NCI-H226 (cell line): ENCODE measurements at places on chromosomes 2 and 18.

DNA sequence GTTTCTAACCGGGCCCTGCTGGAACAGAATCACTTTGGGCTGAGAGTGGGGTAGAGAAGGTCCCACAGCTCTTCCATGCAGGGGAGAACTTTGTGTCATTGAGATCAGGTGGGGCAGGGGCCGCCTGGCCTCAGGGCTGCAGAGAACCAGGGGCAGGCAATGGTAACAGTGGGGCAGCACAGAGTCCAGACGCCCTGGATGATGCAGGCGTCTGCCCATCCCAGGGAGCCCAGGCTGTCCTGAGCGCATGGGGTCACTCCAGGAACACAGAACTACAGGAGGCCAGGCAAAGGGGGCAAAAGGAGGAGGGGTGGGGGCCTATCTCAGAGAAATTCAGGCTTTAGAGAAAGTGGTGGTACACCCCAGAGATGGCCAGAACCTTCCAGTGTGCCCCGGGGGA lies 121.3 kb downstream of the NDUFA10 start:
- DNase-seq, result no peak

DNA sequence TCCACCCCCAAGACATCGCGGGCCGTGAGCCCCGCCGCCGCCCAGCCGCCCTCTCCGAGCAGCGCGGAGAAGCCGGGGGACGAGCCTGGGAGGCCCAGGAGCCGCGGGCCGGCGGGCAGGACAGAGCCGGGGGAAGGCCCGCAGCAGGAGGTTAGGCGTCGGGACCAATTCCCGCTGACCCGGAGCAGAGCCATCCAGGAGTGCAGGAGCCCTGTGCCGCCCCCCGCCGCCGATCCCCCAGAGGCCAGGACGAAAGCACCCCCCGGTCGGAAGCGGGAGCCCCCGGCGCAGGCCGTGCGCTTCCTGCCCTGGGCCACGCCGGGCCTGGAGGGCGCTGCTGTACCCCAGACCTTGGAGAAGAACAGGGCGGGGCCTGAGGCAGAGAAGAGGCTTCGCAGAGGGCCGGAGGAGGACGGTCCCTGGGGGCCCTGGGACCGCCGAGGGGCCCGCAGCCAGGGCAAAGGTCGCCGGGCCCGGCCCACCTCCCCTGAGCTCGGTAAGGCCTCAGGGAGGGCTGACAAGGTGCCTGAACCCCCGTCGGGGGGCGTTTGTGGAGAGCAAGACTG lies 14.2 kb downstream of the SPEG start:
- no peak for DNase-seq

GRCh38 chr18:68948622-68949021 lies 150.7 kb downstream of the CCDC102B start:
- DNase-seq, result no peak

- no peak for DNase-seq
These were observed 97.7 kb downstream of the SGPP2 start for GRCh38 chr2:222522082-222522481.

- DNase-seq, result peak; percentile 89
These were observed at the start of gene LYPD6 for GRCh38 chr2:149330127-149331022. Gene LYPD6 (plus strand): TSS chr2:149330587. CDS start chr2:149437709, 107,122 bp downstream.

DNA sequence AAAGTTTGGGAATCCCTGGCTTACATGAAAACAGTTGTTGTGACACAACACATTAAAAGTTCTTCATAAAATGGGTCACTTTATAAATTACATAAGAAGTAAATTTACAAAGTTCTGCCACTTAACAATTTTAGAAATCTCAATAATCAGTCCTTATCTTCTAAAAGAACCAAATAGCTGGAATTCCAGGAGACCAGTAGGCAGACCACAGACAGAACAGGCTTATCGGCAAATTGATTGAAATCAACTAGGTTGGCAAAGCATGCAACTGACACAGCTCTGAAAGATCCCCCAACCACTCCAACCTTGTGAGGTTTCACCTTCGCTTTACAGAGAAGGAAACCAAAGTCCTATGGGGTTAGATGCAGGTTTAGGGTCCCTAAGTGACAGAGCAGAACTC lies 103.0 kb downstream of the DNER start:
- DNase-seq, result peak; percentile 45

GRCh38 chr2:106257135-106257534 lies 63.0 kb upstream of the UXS1 start:
- DNase-seq, result no peak

- DNase-seq, result no peak
These were observed 1245.1 kb upstream of the LRRTM1 start for GRCh38 chr2:81549646-81550045.

DNA sequence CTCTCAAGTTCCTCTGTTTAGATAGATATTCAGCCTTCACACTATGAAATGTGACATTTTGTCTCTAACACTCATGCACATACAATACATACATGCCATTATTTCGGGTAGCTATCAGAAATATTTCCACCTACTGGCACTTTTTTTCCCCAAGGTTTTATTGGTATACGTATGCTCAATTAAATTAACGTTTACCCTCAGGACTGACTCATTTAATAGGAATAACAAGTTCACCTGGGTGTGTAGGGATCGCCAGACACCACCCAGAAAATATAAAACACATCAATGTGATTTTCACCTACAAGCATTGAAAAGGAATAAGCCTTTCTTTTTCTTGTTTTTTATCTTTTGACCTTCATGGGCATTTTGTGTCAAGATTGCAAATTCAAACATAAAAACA lies 138.5 kb upstream of the EPAS1 start:
- no peak for DNase-seq

DNA sequence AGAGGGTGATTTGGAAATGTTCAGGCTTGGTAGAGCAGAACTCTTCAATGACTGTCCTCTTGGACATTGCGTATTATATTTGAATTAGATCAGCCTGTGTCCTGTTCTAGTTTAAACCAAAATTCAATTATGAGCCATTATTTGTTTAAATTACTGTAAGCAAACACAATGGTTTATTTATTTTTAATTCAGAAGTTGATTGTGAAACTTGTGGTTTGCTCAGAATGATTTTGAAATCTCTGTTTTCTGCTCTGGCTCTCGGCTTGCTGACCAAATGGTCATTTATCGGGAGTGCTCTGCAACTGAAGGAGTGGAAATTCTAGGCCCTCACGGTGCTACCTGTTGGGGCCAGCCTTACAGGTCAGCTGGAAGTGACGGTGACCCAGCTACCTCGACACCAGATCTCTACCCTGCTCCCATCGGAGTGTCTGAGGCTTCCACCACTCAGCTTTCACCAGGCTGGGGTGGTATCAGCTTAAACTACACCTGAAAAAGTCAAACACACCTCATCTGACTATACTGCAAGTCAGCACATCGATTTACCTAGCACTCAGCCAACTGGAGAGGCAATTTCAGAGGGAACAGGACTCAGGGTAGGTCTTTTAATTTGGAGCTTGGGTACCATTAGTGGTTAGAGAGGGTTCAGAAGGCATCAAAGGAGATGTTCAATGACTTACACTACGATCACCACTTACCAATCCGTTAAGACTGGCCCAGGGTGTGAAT lies 36.8 kb upstream of the GPD2 start:
- no peak for DNase-seq

- DNase-seq, result no peak
These were observed 21.9 kb upstream of the DNAJC10 start for GRCh38 chr2:182694189-182694588.

- no peak for DNase-seq
These were observed 3.9 kb upstream of the TTC39C start for GRCh38 chr18:24010673-24011072.

DNA sequence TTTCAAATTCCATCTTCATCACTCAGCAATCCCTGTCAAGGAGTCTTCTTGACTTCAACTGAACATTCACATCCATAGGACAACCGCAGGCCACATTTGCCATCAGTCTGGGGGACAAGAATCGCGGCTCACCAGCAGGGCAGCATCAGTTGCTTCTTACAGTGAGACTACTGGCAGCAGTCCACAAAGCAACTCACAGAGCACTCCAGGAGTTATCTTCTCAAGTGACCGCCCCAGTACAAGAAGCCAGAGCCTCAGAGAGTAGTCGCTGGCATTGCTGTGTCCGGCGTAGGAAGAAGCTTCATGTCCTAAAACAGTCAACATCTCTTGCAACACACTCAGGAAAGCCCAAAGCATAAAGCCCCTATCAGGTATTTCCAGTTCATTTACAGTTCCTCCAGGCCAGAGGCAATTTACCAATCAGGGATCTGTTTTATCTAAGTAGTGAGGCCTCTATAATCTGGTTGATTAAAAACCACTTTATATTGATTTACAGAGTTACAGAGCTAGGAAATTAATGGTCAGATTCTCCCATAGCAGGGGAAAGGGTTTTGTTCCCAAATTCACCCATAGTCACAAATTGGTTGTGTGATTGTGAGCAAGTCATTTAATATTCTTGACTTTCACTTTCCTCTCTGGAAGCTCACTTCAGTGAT lies 177.3 kb downstream of the NBAS start:
- DNase-seq, result no peak

- no peak for DNase-seq
These were observed 82.2 kb downstream of the DYSF start for GRCh38 chr2:71535526-71535925.

DNA sequence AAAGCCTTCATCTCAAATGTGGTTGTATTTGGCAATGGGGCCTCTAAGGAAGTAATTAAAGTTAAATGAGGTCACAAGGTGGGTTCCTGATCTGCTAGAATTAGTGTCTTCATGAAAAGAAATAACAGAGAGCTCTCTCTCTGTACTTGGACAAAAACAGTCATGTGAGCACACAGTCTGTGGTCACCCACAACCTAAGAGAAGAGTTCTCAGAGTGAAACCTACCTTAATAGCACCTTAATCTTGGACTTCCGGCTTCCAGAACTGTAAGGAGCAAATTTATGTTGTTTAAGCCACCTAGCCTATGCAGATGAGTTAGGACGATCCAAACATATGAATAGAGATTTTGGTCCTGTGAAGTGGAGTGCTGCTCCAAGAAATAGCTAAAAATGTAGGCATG lies 758.9 kb downstream of the LRRTM4 start:
- no peak for DNase-seq

GRCh38 chr18:47817017-47817794 lies 113.3 kb downstream of the SMAD2 start:
- DNase-seq, result no peak

GRCh38 chr2:62654876-62655359 lies 50.6 kb upstream of the EHBP1 start:
- DNase-seq, result no peak

DNA sequence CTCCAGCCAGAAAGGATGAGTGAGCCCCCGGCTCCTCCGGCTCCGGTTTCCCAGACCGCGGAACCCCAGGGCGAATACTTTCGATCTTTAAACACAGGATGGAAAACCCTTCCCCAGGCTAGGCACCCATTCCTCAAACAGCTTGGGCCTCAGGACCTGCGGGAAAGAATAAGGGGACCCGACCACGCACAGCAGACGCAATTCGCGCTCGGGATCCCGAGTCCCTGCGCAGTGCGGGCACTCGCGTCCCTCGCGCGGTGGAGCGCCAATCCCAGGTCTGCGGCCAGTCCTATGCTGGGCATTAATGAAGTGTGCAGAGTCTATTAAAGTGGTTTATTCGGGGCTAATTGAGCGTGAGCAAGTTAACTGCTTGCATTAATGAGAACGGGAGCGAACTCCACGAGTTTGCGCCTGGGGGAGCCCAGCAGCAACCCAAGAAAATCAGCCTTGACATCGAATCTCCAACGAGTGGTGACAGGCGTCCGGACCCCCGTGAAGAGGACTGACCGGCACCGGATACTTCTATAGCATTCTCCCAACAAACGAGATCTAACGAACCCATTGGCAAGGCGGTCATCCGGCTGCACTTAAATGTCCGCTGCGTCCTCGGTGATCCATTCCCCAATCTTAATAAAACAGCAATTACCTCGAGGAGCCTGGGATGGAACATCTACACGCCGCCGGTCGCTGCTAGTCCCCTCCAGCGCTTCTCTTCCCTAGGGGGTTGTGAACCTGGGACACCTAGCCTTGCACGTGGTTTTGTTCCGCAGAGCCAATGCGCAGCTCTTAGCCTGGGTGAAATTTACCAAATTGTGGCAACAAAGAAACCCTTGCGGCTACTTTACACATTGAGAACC lies 1.6 kb downstream of the OSR1 start:
- DNase-seq, result no peak

DNA sequence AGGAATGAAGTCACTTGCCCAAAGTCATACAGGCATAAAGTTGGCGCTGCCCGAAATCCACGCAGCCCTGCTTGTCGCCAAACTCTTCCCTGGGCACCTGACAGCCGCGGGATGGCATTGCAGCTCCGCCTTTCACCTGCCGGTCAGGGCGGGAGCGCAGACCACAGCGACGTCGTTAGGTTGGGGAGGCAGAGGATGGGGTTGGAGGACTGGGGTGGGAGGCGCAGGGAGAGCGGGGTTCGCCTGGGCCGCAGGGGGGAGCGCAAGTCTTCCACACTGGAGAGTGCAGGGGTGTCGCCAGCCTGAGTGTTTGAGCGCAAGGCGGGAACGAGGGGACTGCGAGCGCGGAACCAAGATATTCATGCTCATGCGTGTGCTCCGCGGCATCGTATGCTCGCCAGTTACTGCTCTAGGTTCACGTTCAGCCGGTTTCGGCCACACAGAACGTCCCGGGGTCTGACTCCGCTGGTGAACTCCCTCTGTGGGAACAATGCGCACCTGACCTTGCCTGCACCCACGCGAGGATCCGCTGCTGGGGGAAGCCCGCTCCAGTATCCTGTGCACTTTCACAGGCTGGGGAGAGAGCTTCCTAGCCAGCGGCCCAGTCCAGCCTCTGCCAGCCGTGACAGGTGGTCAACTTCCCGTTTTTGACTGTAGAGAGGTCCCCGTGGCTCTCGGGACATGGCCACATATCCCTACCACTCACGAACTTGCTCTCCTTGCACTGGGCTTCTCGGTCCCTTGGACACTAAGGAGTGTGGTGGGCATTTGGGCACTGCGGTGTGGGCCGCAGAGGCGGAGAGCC lies 767 bp upstream of the NPPC start:
- DNase-seq, result no peak

DNA sequence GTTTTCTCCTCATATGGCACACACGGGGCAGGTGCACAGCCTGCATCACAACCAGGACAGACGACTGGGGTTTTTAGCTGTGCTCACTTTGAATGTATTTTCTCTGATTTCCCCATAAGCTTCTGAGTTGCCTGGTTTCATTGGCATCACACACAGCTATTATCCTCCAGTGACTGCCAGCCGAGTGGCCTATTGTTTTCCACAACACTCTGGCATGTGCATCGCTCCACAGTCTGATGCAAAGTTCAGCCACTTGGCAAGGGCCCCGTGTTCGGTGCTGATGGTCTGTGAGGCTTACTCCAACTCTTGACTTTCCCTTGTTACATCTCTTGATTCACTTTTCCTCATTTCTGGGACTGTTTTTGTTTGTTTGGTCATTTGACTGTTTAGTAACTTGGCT lies 593.1 kb downstream of the CBLN2 start:
- no peak for DNase-seq
